ENCODE measurements at places on chromosomes 7 and 10. TPM values are rescaled to one million over a fixed set of nuclear protein-coding genes. Genes with fewer than 3 reads are reported as not detected.

DNA sequence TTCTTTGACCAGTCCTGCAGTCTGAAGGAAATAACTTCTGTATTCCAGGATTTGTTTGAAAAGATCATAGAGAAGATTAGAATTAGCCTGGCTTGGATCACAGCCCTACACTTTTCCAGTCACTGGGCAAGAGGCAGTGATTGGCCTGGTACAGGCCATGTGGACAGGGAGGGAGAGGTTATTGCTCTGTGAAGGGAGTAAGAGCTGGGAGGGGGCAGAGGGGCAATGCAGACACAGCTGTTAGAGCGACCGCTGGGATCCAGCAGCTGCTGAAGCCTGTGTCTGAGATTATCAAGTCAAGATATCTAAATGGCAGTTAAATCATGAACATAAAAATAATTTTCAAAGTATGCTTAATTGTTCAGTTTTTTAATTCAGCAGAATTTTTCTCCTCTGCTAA is 257.3 kb downstream of the SDK1 start:
- DNase-seq, result no peak

- no peak for DNase-seq
Measured at GRCh38 chr7:128041203-128041602, 10.0 kb upstream of the LRRC4 start.

The GPR37 gene
- 0.13 TPM for total RNA-seq

The MRLN gene
- not detected for total RNA-seq

The TMEM236 gene
- total RNA-seq, result 0.54 TPM

The CPN1 gene
- not detected for total RNA-seq

All from cardiac septum (tissue), 1 donor.